ENCODE measurements at places on chromosomes 4 and X.
A peak's percentile ranks its signal among the peaks of the same experiment; 100 is the strongest.

- DNase-seq: no peak
Observed at GRCh38 chr4:101252721-101253120, 94.6 kb downstream of the PPP3CA start.

GRCh38 chrX:123330229-123330942 is 146.3 kb downstream of the GRIA3 start:
- no peak for DNase-seq

DNA sequence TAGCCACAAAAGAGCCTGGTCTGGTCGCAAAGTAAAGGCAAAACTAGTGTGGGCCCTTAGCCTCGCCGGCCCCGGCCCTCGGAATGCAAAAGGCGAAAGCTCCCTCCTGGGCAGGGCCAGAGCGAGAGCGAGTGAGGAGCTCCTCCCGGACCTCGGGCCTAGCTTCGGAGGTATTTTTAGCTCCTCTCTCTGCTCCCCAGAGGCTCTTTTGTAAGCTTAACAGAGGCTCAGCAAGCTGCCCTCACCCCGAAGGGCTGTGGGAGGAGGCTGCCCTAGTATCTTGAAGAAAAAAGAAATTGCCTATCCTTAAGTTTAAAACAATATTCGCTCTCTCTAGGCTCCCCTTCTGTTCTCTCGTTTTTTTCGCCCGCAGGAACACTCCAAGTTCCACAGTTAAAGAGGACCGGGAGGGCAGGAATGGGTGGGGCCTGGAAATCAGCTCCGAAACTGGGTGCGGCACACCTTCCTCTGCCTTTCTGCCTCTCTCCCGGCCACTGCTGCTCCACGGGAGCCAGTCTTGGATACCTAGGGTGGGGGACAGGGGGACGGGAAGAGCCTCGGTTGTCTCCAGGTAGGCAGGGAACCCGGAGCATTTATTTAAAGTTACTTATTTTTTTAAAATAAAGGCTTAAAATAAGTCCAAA is 12.1 kb downstream of the HAND2 start:
- DNase-seq: no peak

GRCh38 chrX:46841346-46841745 is 4.5 kb downstream of the RP2 start:
- DNase-seq: peak; percentile 1

GRCh38 chrX:49876750-49877149 is 2.5 kb upstream of the USP27X start:
- DNase-seq: no peak

DNA sequence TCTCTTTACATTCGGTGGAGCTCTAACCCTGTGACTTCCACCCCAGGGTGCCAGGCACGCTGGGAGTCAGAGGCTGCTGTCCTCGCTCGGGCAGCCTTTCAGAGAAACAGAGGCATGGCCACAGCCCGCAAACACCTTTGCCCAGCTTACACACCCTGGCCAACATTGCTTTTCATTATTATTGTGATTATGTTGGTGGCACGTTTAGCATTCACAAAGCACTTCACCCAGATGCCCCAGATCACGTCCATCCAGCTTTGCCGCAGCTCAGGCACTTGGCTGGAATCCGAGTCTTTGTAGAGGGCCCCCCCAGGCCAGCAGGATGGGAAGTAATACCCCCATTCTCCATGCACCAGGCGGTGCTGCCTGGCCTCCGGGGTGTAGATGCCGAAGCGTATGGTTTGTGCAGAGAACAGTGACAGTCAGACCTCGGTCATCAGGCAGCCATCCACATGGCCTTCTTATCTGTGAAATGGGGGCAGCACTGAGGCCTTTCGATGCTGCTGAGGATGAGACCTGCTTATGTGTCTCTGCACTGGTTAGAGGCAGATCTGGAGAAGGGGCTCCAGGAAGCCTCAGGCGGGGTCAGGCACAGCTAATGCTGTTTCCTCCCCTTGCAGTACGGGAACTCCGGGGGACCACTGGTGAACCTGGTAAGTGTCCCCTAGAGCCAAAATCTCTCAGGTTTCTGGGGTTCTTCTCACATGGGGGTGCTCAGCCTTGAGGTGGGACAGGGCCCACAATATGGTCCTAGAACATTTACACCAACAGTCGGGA is 22.3 kb downstream of the HTRA3 start:
- DNase-seq: no peak

- no peak for DNase-seq
Observed at GRCh38 chr4:53637348-53637747, 46.1 kb upstream of the LNX1 start.

DNA sequence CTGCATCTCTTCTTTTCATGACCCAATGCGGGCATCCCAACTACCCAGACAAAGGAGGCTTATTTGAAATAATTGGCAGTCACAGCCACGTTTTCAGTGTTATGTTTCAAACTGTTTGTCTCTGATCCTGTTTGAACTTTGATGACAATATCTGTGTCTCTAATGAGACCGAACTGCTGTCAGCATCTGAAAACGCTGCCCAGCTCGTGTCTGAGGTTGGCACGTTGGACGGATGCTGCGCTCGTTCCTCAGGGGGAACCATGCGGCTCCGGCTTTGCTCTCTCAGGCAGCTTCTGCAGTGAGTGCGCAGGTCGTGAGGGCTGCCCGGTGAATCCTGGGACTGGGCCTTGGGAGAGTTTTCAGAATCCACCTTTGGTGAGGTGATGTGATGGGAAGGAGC is 58.4 kb upstream of the SORBS2 start:
- no peak for DNase-seq

DNA sequence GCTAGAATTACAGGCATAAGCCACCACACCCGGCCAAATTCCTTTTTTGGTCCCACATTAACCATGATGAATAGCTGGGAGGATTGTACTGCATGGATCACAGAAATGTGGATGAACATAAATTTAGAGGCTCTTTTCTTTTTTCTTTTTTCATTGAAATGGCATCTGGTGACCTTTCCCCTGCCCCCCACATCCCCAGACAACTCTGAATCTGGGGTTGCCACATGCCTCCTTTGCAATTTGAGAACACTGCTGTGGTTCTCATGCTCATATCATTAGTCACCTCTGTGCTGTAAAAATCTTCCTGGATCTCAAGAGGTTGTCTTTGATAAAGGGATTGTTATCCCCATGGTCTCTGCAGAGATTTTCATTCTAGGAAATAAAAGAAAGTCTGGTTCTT is 22.8 kb upstream of the FMR1NB start:
- no peak for DNase-seq

DNA sequence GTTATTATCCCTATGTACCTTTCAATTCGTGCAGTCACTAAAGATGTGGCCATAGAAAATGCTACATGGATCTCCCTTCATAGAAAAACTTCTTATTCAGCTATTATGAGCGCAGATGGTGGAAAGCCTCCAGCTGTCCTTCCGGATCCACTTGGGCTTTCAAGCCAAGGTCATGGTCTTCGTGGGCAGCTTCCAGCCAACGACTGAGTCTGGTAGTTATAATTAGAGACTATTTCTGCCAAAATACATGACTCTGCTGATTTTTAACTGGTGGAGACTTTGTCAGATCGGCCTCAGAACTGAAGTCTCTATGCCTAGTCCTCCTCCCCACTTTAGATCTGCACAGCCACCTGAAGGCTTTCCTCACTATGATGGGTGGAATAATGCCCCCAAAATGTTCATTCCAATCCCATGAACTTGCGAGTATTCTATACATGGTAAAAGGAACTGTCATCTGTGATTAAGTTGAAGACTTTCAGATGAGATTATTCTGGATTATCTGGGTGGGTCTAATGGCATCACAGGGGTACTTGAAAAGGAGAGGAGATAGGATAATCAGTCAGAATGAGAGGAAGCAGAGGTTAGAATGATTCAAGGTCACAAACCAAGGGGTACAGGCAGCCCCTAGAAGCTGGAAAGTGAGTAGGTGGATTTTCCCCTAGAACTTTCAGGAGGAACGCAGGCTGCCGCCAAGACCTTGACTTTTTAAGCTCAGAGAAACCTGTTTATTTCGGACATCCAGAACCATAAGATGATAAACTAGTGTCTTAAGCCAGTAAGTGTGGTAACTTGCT is 171.1 kb upstream of the CXCL13 start:
- DNase-seq: no peak

- DNase-seq: no peak
Observed at GRCh38 chr4:13378973-13379759, 105.0 kb downstream of the RAB28 start.

- no peak for DNase-seq
Observed at GRCh38 chr4:8913121-8913857, 41.6 kb upstream of the HMX1 start.

DNA sequence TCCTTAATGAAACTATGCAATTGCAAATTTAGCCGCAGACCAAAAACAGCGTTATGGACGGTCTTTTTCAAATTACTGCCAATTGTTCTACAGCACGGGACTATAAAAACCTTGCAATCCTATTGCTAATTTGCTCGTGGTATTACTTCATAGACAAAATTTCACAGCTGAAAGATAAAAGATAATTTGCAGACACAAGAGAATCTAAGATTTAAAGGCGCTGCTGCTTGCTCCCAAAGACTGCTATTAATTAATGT is 1.4 kb upstream of the CAMK2D start:
- DNase-seq: no peak

DNA sequence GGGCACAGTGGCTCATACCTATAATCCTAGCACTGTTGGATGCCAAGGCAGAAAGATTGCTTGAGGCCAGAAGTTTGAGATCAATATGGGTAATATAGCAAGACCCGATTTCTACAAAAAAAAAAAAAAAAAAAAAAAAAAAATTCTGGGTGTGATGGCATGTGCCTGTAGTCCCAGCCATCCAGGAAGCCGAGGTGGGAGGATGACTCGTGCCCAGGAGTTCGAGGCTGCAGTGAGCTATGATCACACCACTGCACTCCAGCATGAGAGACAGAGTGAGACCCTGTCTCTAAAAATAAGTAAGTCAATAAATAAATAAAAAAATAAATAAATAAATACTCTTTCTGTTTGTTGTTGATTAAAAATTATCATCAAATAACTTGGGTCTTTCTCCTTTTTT is 62.4 kb upstream of the BMPR1B start:
- no peak for DNase-seq

GRCh38 chr4:102781570-102781969 is 20.8 kb upstream of the MANBA start:
- no peak for DNase-seq

DNA sequence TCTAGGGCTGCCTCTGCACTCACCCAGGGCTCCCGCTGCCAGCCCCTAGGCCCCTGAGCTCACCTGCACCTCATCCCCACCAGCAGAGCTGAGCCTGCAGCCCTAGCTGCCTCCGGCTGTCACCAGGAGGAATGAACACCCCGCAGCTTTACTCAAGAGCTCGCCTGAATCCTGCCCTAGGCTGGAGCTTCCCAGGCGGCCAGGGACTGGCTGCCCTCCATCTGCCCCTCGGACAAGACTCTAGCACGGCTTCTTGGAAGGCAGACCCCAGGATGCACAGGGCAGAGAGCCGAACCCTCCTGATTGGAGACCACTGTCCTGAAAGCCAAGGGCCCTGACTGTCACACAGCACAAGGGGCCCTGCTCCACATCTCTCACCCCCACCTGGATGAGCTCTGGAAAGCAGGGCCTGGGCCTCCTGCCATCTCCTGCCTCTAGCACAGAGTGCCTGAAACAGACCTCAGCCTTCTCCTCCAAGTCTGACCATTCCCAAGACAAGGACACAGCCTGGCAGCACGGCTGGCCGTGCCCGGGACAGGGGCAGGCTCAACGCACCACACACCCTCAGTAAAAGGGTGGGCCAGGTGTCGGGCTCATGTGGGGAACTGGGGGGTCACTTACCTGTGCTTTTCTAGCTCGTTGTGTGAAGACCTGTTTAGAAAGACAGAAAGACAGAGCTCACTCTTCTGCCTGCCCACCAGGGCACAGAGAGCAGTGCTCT is 4.4 kb downstream of the MXD4 start:
- no peak for DNase-seq

- DNase-seq: no peak
Observed at GRCh38 chrX:152070144-152070543, 68.2 kb downstream of the MAGEA10 start.

GRCh38 chr4:173237762-173238161 is 69.2 kb downstream of the GALNT7 start:
- DNase-seq: no peak

DNA sequence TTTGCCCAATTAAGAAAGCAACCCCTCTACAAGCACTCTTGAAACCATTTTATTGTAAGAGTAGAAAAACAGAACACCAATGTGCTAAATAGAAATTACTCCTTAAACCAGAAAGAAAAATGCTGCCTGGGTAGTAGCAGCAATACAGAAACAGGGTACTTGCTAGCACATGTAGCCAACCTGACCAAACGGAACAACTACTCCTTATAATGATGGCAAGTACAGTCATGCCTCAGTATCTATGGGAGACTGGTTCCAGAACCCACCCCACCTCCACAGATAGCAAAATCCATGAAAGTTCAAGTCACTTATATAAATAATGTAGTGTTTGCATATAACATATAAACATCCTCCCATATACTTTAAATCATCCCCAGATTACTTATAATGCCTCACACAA is 168.8 kb downstream of the ATRX start:
- DNase-seq: no peak

DNA sequence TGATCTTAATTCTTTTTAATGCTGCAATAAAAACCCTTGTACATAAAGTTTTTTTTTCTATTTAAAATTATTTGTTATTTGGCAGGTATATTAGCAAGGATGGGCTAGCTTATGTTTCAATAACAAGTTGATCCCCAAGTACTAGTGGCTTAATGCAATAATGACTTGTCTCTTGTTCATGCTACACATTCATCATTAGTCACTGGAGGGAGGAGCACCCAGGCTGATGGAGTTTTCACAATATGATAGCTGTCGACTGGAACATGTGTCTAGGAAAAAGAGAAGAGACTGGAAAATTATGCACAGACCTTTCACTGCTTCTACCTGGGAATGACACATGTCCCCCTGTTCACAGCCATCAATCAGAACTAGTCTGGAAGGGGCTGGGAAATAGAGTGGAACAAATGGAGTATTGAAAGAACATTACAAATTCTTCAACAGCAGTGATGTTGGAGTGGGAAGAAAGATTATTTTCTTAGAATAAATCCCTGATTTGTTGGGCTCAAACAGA is 387.9 kb upstream of the RPS6KA3 start:
- no peak for DNase-seq

- peak; percentile 59 for DNase-seq
Observed at GRCh38 chr4:26860922-26861433, 337 bp downstream of the STIM2 start.

- no peak for DNase-seq
Observed at GRCh38 chr4:132384709-132385108, 764.4 kb upstream of the PCDH10 start.

GRCh38 chrX:150255441-150256296 is 107.4 kb upstream of the MAMLD1 start:
- no peak for DNase-seq

- DNase-seq: no peak
Observed at GRCh38 chr4:61666244-61666643, 466.1 kb downstream of the ADGRL3 start.
